ENCODE measurements at places on chromosomes 2 and 18.
A peak's percentile ranks its signal among the peaks of the same experiment; 100 is the strongest.

GRCh38 chr2:135954020-135954601, 31.3 kb downstream of the DARS1 start:
- H3K27ac ChIP-seq: no peak overlapping the region
- H3K36me3 ChIP-seq: peaks cover 4% of the 10 kb centered on the region
- no peaks in the 10 kb centered on the region for H3K27me3 ChIP-seq
- H3K4me3 ChIP-seq: no peak overlapping the region
- no peaks in the 10 kb centered on the region for H3K4me1 ChIP-seq

- DNase-seq: peak; percentile 68
- H3K36me3 ChIP-seq: no peaks in the 10 kb centered on the region
- peaks cover 8% of the 10 kb centered on the region for H3K4me1 ChIP-seq
- no peaks in the 10 kb centered on the region for H3K27me3 ChIP-seq
- peak overlapping the region; percentile 87 for H3K27ac ChIP-seq
Observed at GRCh38 chr2:53786352-53786704, 425 bp downstream of the ASB3 start.

DNA sequence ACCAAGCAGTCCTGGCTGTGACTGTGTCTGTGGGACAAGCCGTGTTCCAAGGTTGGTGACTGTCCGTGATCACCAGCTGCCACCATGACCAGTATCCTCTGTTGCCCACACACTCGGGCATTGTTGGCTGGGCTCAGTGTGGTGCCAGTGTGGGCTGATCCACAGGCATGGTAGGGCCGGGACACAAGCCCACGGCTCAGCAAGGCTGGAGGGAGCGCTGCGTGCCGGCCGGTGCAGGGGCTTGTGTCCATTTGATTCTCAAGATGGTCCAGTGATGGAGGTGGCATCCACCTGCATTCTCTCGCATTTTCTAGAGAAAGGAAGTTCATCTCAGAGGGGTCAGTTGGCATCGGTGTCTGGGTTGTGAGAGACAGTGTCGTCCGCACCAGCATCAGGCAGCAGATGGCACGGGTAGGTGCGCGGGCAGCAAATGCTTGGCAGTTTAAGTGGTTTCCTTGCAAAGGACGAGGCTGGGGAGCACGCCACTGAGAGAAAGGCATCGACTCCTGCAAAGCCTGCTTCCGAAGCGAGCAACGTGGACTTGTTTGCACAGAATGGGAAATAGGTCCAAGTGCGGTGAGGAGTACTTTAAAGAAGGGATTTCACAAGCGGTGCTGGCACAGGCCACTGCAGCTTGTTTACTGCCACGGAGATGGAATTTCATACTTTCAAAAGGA, 20.9 kb downstream of the TWIST2 start:
- no peak for DNase-seq
- no peaks in the 10 kb centered on the region for H3K36me3 ChIP-seq
- peaks cover 21% of the 10 kb centered on the region for H3K27me3 ChIP-seq
- peak overlapping the region; percentile 20 for H3K4me3 ChIP-seq
- no peak overlapping the region for H3K27ac ChIP-seq

DNA sequence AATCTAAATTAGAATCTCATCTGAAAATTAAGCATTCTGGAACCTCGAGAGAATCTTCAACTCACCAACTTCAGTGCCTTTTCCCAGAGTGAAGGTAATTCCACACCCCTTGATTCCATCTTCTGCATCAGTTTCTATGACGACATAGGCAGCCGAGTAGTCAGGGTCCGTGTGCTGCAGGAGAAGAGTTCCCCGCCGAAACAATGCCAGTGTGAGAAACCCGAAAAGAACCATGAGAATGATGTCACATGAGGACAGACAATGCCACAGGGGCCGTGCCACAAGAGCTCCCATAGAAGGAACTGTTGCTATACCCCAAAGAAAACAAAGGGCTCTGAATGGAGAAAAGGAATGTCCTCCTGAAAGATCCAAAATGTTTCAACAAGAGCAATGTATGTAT, 6.0 kb downstream of the ENOSF1 start:
- no peak for DNase-seq
- H3K4me3 ChIP-seq: no peak overlapping the region
- H3K36me3 ChIP-seq: peaks cover 11% of the 10 kb centered on the region
- no peak overlapping the region for H3K27ac ChIP-seq

DNA sequence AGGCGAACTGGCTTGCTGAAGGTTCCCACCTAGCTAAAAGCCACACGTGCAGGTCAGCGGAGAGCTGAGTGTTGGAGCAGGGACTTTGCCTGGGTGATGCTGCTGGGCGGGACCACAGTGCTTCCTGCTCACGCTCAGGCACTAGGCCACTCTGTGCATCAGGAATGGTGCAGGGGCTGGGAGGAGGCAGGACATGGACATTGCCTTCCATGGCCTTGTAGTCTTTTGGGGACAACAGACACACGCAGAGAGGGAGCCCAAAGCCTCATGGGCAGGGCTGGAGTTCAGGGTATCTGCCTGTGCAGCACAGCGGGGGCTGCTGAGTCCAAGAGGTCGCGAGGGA, 207.2 kb downstream of the ZBTB7C start:
- H3K27ac ChIP-seq: no peak overlapping the region
- no peaks in the 10 kb centered on the region for H3K4me1 ChIP-seq
- no peak for DNase-seq
- H3K36me3 ChIP-seq: no peaks in the 10 kb centered on the region
- H3K27me3 ChIP-seq: peaks cover 6% of the 10 kb centered on the region

- H3K27ac ChIP-seq: no peak overlapping the region
- peaks cover 52% of the 10 kb centered on the region for H3K36me3 ChIP-seq
- DNase-seq: no peak
- no peaks in the 10 kb centered on the region for H3K27me3 ChIP-seq
- H3K4me3 ChIP-seq: no peak overlapping the region
Observed at GRCh38 chr18:48818329-48819254, 132.2 kb downstream of the SMAD7 start.

GRCh38 chr2:233593201-233593600, 24.2 kb upstream of the UGT1A8 start:
- no peak overlapping the region for H3K27ac ChIP-seq
- peaks cover 7% of the 10 kb centered on the region for H3K27me3 ChIP-seq
- DNase-seq: no peak
- H3K4me1 ChIP-seq: no peaks in the 10 kb centered on the region
- H3K4me3 ChIP-seq: no peak overlapping the region

Data from mesenchymal stem cell (in vitro differentiated cells and primary cell).